Karpas-422 (cell line): ENCODE measurements at places on chromosomes 5 and 9. TPM values are rescaled to one million over a fixed set of nuclear protein-coding genes. Genes with fewer than 3 reads are reported as not detected.

The LHX6 gene
- not detected in 2 replicates for total RNA-seq

The NPR2 gene
- 8.5 and 18.0 TPM in 2 replicates for total RNA-seq

The GRAMD2B gene
- total RNA-seq: 4.5 and 8.1 TPM in 2 replicates

The OLFML2A gene
- not detected in 2 replicates for total RNA-seq

The PTTG1 gene
- total RNA-seq: 137 and 234 TPM in 2 replicates

GRCh38 chr5:109688630-109688969, 1.1 kb upstream of the MAN2A1 start:
- peak; percentile 85 for DNase-seq

- no peak for DNase-seq
Observed at GRCh38 chr5:35161652-35162273, 68.5 kb downstream of the PRLR start.

GRCh38 chr9:83403527-83404238, 134.5 kb downstream of the FRMD3 start:
- no peak for DNase-seq

DNA sequence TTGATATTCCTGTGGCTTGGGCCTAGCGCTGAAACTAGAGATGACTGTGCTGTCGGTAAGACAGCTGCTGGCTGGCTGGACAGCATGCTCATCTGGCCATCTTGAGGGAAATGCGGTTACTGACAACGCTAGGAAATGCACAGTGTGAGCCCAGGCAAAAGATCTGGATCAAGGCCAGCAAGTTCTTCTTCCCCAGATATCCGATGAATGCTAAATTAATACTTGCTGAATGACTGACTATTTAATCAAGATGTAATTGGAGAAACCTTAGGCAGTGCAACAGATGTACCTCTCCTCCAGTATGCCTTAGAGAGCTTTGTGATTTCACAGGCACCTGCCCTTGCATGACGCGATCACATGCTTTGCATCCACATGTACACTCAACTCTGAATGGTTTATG, 659.1 kb downstream of the EFNA5 start:
- DNase-seq: no peak

- DNase-seq: no peak
Observed at GRCh38 chr5:77935506-77936364, 159.6 kb upstream of the TBCA start.

- no peak for DNase-seq
Observed at GRCh38 chr5:57493034-57493433, 10.4 kb upstream of the ACTBL2 start.

DNA sequence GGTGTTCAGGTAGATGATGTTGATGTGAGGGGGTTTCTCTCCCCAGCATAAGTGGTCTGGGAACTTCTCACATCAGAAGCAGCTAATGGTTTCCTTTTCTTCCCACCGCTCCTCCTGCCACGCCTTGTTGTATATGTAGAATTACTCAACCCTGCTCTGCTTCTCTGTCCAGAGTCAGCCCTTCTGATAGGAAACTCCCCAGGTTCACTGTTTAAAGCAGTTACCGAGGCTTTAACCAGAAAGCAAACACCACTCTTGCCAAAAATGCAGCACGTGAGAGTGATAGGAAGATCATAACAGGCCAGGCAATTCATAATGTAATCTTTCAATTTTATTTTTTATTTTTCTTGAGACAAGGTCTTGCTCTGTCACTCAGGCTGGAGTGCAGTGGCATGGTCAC, 10.5 kb upstream of the TMEM252 start:
- DNase-seq: no peak

DNA sequence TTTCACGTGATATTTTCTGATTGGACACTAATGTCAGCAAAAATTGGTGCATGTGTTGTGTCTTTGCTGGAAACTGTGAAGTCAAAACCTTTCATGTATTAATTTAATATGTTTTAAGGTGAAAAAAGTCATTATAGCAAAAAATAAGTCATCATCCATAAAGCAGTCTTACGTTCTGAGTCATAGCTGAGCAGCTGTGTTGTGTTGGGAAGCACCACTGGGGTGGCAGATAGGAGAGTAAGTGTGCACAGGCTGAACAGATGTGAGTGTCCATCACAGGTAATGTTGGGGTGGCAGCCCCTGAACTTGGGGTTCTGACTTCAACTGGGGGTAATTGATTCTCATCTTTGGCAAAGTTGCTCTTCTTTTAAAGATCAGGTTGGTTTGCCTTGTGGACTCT, 156.8 kb downstream of the NXNL2 start:
- no peak for DNase-seq

DNA sequence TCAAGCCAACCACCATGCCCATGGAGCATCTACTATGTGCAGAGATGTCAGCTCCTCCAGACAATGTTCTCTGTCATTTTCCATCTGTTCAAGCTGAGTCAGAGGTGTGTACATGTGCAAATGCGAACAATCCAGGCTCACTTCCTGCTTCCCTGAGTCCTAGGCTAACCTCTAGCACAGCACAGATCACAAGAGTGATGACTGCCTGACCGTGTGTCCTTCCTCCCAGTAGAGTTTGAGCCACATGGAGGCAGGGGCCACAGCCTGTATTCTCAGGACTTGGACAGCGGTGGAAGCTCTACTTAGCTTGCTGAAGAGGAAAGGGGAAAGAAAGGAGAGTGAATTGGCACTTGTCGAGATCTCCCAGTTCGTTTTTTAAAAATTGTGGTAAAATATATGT, 87.2 kb downstream of the KCNIP1 start:
- DNase-seq: no peak
